Sigmoid colon (tissue), 7 donors: ENCODE measurements at places on chromosomes 11 and 22. TPM values are rescaled to one million over a fixed set of nuclear protein-coding genes. Genes with fewer than 3 reads are reported as not detected.

- H3K27me3 ChIP-seq, result no peaks in the 10 kb centered on the region
- no peak for DNase-seq
- H3K27ac ChIP-seq, result no peak overlapping the region
- H3K4me1 ChIP-seq, result peaks cover 52% of the 10 kb centered on the region
- H3K4me3 ChIP-seq, result no peak overlapping the region
- H3K36me3 ChIP-seq, result no peaks in the 10 kb centered on the region
Observed at GRCh38 chr22:35819421-35819820, 101.7 kb downstream of the APOL5 start.

GRCh38 chr11:12809864-12810567 lies 135.8 kb downstream of the TEAD1 start:
- H3K4me3 ChIP-seq, result no peak overlapping the region
- H3K27ac ChIP-seq, result no peak overlapping the region
- H3K4me1 ChIP-seq, result no peaks in the 10 kb centered on the region
- H3K36me3 ChIP-seq, result no peaks in the 10 kb centered on the region
- no peaks in the 10 kb centered on the region for H3K27me3 ChIP-seq
- peak; percentile 68 for DNase-seq

DNA sequence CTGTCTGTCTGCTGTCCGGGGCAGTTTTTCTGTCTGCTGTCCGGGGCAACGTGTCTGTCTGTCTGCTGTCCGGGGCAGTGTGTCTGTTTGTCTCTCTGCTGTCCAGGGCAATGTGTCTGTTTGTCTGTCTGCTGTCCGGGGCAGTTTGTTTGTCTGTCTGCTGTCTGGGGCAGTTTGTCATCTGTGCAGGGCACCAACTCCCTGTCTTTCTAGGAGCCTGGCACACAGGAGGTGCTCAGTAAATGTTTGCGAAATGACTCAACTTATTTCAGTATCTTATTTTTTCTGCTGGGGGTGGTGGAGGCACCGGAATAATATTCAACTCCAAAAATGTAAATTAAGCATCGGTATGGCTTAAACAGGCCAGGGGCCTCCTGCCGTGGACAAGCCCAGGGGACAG lies 12.0 kb upstream of the TTLL12 start:
- H3K36me3 ChIP-seq, result no peaks in the 10 kb centered on the region
- H3K4me3 ChIP-seq, result no peak overlapping the region
- H3K27me3 ChIP-seq, result peaks cover 39% of the 10 kb centered on the region
- no peak overlapping the region for H3K27ac ChIP-seq
- H3K4me1 ChIP-seq, result no peaks in the 10 kb centered on the region

- no peak overlapping the region for H3K27ac ChIP-seq
- H3K4me1 ChIP-seq, result peaks cover 8% of the 10 kb centered on the region
- H3K27me3 ChIP-seq, result no peaks in the 10 kb centered on the region
- no peak for DNase-seq
Observed at GRCh38 chr11:10365045-10365444, 60.2 kb downstream of the ADM start.

ANO3 gene
- 0.68 TPM for total RNA-seq

NRIP3 gene
- total RNA-seq, result 5.3 TPM

DAGLA gene
- 1.8 TPM for total RNA-seq
